ENCODE measurements at places on chromosomes 6 and 20.

DNA sequence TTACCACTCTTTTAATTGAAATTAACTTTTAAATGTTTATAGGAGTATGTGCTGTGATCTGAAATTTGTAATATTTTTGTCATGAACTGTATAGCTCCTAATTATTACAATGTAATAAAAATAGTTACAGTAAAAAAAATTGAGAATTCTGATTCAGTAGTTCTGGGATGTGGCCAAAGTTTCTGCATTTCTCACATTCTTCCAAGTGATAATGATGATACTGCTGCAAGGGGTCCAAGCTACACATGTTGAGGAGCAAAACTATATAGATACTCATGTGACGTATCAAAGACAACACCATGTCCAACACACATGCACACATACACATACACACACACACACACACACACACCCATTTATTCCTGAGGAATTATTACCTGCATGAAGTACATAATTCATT, 71.0 kb upstream of the FAM83B start:
- no peak for DNase-seq

DNA sequence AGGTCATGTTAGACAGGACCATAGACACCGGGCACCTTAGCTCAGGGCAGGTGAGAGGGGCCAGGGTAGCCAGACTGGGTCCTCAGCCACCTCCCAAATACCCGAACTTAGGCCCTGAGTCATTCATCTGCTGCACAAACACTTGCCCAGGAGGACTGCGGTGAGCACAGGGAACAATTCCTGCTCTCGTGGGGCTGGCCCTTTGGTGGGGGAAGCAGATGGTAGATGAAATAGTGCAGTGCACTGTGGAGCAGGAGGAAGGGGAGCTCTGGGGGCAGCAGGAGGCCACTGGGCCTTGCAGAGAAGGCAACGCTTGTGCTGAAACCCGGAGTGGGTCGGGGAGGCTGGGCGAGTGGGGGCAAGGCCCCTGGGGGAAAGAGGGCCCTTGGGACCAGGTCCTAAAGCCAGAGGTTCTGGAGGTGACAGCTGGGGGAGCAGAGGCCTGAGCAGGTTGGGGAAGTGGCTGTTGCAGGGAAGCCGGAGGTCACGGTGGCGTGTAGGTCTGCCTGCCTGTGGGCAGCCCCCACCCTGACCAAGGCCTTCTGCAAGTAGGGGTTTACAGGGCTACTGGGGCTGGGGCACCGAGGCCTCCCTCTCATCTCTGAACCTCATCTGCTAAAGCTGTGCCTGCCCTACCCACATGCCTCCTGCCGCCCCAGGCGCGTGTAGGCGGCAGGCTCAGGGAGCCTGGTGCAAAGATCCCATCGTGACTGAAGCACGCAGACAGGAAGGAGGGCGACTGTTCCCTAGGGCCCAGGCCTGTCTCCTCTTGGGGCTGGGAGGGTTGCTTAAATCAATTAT, 4.7 kb upstream of the NPBWR2 start:
- no peak for DNase-seq

DNA sequence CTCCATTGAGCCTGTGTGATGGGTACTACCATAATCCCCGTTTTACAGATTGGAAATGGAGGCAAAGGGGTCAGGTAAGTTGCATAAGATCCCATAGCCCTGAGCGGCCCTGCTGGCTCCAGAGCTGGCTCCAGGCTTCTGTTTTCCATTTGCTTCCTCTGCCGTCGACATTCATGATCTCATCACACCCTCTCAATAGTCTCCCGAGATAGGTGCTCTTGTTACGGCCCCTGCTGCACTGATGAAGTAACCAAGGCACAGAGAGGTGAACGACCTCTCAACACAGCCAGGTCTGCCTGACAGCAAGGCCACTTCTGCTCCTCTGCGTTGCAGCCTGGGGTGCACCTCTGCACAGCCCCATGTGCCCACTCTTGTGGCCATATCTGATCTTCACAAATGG, 16.9 kb downstream of the CDH22 start:
- DNase-seq: no peak

DNA sequence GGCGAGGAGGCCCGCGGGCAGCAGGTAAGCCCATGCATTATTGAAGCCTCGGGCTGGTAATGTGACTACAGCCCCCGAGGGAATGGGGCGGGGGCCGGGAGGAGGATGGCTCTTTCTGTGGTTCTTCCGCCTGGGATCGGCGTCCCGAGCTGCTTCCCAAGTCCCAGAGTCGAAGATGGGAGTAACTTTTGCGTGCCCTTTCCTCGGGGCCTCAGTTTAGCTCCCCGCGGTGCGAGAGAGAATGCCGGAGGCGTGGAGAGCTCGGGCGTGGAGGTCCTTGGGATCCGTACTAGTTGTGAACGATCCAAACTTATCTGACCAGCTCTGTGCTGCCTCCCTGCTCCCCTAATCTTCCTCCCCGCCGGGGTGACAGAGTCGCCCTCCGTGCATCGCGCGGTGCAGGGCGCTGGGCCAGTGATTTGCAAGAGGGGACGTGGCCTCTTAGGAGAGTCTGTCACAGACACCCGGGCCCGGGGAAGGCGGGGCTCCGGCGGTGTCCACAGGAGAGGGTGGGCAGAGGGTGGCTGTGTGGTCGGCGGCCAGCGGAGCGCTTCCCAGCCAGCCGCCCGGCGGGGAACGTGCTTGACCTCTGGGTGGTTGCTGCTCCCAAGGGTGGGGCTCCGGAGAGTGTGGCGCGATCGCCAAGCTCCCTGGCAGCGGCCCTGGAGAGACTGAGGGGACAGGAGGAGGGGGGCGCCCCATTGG, 815 bp downstream of the UTRN start:
- peak; percentile 51 for DNase-seq

DNA sequence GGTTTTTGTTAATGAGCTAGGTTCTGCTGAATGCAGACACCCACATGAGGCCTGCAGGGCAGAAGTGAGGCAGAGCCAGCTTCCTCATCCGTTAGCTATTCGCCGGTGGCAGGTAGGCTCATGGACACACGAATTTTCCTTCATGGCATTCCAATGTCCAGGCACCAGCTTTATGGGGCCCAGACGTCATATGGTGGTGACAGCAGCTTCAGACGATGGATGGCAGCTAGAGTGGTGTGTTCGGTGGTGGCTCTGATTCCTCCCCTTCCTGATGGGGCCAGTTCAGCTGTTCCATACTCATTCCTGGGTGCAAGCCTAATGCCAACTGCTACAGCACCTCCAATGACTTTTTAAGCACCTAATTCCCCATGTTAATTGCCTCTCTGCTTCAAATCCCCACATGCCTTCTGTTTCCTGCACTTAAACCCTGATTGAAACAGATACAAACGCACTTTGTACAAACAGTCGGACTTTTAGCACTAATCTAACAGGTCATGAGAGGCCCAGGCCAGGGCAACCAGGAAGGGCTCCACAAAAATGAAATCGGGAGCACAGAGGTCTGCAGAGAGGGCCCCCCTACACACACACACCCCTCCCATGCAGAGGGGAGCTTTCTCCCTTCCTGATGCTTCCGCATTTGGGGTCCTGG, 35.7 kb upstream of the MLN start:
- no peak for DNase-seq

GRCh38 chr6:18513253-18513798, 126.2 kb downstream of the RNF144B start:
- DNase-seq: no peak
